Neural progenitor cell (in vitro differentiated cells): ENCODE measurements at places on chromosomes 2 and 18. TPM values are rescaled to one million over a fixed set of nuclear protein-coding genes. Genes with fewer than 3 reads are reported as not detected.

GRCh38 chr2:36277146-36277808 lies 78.3 kb upstream of the CRIM1 start:
- H3K27ac ChIP-seq = no peak overlapping the region
- DNase-seq = no peak

GRCh38 chr2:127609031-127609751 lies 36.8 kb upstream of the GPR17 start:
- no peak overlapping the region for H3K4me3 ChIP-seq
- DNase-seq = no peak
- H3K36me3 ChIP-seq = no peaks in the 10 kb centered on the region
- H3K27me3 ChIP-seq = no peaks in the 10 kb centered on the region

DNA sequence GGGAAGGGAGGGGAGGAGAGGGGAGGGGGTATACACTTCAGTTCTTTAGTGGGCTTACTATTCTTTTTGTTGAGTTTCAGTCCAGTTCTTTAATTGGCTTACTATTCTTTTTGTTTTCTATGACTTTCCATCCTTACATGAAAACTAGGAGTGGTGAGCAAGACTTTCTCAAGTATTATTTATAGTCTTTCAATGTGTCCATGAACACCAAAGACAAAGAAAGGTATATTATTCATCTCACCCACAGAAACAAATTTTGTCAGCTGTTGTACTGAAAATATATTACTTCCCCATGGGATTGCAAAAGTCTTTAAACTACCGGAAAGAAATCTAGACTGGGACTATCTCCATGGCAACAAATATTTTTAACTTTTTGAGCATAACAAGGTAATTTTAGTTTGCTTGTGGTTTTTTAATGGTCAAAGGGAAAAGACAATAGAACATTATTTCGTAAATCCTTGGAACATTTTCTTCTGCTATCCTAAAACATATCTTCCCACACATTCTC lies 17.6 kb downstream of the ADAM17 start:
- H3K36me3 ChIP-seq = peaks cover 7% of the 10 kb centered on the region
- no peak for DNase-seq
- no peaks in the 10 kb centered on the region for H3K27me3 ChIP-seq
- no peak overlapping the region for H3K27ac ChIP-seq
- H3K4me3 ChIP-seq = no peak overlapping the region

DNA sequence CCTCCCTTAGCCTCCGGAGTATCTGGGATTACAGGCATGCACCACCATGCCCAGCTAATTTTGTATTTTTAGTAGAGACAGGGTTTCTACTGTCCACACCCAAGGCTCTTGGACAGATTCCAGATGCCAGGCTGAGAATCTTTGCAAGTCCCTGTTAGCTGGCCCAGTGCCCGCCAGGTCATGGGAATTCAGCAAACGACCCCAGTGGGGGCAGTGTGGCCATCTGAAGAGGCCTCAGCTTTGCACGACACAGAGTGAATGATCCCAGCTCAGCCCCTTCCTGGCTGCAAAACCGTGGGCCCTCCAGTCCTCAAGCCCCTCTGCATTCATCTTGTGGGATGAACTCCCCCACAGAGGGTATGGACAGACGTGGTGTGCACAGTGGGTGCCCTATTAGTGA lies 179.5 kb upstream of the ID2 start:
- no peak for DNase-seq
- peaks cover 19% of the 10 kb centered on the region for H3K4me1 ChIP-seq
- no peak overlapping the region for H3K4me3 ChIP-seq
- H3K36me3 ChIP-seq = no peaks in the 10 kb centered on the region

DNA sequence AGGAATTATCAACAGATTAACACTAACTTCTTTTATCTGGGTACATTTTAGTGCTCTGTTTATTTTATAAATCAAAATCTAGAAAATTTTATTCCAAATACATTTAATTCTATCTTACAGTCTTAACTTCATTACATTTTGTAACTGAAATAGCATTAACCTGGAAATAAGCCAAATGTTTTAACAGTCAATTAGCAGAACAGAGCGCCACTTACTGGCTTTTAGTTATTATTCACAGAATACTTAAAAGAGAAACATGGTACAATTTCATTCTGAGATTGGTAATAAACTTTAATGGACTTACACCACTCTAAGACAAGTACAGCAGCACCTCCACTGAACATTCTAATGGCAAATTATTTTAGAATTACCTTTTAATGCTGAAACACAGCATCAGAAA lies 38.6 kb downstream of the SS18 start:
- no peaks in the 10 kb centered on the region for H3K27me3 ChIP-seq
- DNase-seq = no peak
- H3K4me3 ChIP-seq = no peak overlapping the region
- H3K36me3 ChIP-seq = peaks cover 19% of the 10 kb centered on the region
- H3K27ac ChIP-seq = no peak overlapping the region
- no peaks in the 10 kb centered on the region for H3K4me1 ChIP-seq

DNA sequence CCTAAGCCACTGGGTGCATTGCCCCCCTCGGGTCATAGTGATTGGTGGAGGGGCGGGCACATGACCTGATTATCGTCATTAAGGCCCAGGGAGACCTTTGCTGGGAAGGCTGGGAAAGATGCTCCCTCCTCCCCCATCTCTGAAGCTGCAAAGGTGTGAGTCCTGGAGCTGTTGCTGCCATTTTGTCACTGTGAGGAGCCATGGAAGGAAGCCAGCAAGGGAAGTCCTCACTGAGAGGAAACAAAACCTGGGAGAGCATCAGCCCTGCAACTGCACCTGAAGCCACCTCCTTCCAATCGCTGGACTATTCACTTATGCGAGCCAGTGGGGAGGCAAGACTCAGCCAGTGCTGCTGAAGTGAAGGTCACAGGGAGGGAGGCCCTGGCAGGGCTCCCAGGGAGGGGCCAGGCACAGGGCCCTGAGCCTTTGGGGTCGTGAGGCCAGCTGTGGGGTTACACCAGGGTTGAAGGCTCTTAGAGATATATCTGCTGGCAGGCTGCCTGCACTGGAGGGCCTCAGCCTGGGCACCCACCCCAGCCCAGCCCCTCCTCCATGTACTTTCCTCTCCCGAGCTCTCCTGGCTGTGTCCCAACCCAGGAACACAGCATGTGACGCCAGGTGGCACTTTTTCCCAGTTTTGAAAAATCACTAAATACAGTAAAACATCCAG lies 10.7 kb upstream of the FAHD2A start:
- peaks cover 18% of the 10 kb centered on the region for H3K27me3 ChIP-seq
- H3K4me1 ChIP-seq = no peaks in the 10 kb centered on the region
- no peaks in the 10 kb centered on the region for H3K36me3 ChIP-seq
- no peak overlapping the region for H3K4me3 ChIP-seq

SLC40A1 gene
- 0.03 TPM in 1 of 2 replicates, not detected in the other for total RNA-seq

GRCh38 chr2:10179422-10179821 lies 56.9 kb downstream of the RRM2 start:
- no peaks in the 10 kb centered on the region for H3K4me1 ChIP-seq
- DNase-seq = no peak
- no peaks in the 10 kb centered on the region for H3K36me3 ChIP-seq
- H3K27me3 ChIP-seq = no peaks in the 10 kb centered on the region

GRCh38 chr2:223841436-223842190 lies 4.2 kb upstream of the AP1S3 start:
- DNase-seq = no peak
- H3K27ac ChIP-seq = no peak overlapping the region
- H3K4me1 ChIP-seq = no peaks in the 10 kb centered on the region
- peaks cover 16% of the 10 kb centered on the region for H3K27me3 ChIP-seq

GRCh38 chr2:41723526-41723925 lies 324.3 kb upstream of the PKDCC start:
- DNase-seq = no peak
- H3K4me1 ChIP-seq = peaks cover 13% of the 10 kb centered on the region
- H3K4me3 ChIP-seq = no peak overlapping the region
- no peak overlapping the region for H3K27ac ChIP-seq
- H3K27me3 ChIP-seq = no peaks in the 10 kb centered on the region

GRCh38 chr2:152222975-152223637 lies 47.5 kb upstream of the STAM2 start:
- peaks cover 19% of the 10 kb centered on the region for H3K4me1 ChIP-seq
- peak; percentile 16 for DNase-seq
- H3K27ac ChIP-seq = no peak overlapping the region
- H3K27me3 ChIP-seq = no peaks in the 10 kb centered on the region
